ENCODE measurements at places on chromosomes 3 and 15.
A peak's percentile ranks its signal among the peaks of the same experiment; 100 is the strongest.

- DNase-seq: no peak
Measured at GRCh38 chr3:137769322-137770065, 5.4 kb downstream of the SOX14 start.

- peak; percentile 16 for DNase-seq
Measured at GRCh38 chr15:43792761-43793476, 799 bp downstream of the SERF2 start.

DNA sequence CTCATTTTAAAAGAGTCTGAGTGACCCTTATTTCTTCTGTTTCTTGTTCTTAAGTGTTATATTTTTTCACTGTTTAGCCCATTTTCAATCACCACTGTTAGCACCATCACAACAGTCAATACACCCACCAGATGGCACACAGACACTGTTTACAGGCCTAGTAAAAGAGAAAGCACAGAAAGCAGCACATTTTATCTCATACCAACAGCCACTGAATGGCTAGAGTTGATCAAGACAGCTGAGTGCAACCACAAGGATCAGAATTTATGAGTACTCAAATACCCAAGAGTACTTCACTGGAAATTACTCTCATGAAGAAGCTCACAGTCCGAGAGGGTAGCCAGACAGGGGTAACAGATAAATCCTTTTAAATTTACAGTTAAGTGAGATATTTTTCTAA is 127.0 kb downstream of the TFDP2 start:
- DNase-seq: peak; percentile 24

DNA sequence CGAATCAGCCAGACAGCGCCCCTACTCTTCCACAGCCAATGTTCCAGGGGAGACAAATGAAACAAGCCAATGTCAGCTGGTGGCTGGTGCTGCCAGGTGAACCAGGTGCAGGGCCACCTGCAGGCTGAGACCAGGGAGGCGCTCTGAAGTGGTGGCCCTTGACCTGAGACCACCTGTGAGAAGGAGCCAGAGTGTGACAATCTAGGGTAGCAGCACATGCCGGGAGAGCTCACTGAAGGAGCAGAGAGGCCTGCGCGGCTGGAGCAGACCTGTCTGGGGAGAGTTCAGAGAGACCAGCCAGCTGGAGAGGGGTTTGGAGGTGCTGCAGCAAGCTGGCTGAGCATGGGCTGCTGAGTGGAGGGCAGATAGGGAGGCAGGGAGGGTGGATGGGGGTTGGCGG is 693 bp upstream of the STAB1 start:
- DNase-seq: no peak

GRCh38 chr3:195247086-195247862 is 23.7 kb downstream of the XXYLT1 start:
- DNase-seq: no peak

DNA sequence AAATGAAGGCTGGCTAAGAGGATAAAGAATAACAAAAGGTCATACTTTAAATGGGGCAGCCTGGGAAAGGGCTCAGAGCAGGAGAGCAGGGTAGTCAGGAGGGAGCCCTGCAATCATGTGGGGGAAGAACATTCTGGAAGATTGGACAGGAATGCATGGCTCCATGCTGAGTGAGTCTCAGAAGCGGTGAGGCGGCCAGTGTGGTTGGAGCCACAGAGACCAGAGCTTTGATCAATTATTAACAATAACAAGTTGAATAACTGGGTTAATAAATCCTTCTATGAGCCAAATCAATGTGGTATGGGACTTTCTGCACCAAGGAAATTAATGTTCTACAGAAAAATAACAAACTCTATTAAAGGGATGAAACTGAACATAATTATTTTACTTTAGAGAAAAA is 57.9 kb upstream of the DCUN1D1 start:
- peak; percentile 84 for DNase-seq

DNA sequence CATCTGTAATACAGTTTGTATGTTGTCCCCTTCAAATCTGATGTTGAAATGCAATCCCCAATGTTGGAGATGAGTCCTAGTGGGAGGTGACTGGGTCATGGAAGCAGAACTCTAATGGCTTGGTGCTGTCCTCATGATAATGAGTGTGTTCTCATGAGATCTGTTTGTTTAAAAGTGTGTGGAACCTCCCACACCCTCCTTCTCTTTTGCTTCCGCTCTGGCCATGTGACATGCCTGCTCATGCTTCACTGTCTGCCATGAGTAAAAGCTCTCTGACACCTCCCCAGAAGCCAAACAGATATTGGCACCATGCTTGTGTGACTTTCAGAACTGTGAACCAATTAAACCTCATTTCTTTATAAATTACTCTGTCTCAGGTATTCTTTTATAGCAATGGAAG is 794.0 kb upstream of the CFAP20DC start:
- DNase-seq: no peak

DNA sequence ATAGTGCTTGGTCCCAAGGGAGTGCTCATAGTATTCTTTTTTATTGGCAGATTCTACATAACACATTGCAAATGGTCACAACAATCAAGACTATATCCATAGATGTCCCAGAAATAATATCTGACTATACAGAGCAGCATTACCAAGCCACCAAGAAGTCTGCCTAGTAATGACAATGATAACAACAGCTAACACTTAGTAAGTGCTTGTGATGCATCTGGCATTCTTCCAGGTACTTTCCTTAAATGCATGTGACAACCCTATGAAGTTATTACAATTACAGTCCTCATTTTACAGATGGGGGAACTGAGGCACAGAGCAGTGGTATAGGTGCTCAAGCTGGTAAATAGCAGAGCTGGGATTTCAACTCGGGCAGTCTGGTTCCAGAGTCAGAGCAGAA is 49.6 kb upstream of the ICE2 start:
- no peak for DNase-seq

- no peak for DNase-seq
Measured at GRCh38 chr3:72678867-72679266, 169.4 kb downstream of the SHQ1 start.

DNA sequence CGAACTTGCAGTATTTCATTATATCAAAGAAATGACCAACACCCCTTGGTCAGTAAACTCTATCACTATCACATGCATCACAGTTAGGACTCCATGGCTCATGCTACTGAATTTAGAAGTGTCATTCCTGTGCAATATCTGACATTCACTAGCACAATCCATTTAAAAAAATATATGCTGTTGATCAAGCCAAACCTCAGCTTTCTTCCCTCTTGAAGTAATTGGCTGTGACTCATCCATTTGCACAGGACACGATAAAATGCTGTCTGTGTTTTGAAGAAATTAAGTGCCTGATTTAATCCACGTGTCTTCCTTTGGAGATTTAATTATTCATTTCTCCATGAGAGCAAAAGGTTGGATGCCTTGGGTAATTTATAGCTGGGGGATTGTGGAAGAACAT is 38.9 kb downstream of the CPNE4 start:
- DNase-seq: no peak

GRCh38 chr3:29144807-29145206 is 136.1 kb upstream of the RBMS3 start:
- DNase-seq: no peak

- no peak for DNase-seq
Measured at GRCh38 chr3:132461544-132461943, 44.2 kb downstream of the DNAJC13 start.

- DNase-seq: no peak
Measured at GRCh38 chr3:197841789-197842188, 50.7 kb downstream of the LRCH3 start.

DNA sequence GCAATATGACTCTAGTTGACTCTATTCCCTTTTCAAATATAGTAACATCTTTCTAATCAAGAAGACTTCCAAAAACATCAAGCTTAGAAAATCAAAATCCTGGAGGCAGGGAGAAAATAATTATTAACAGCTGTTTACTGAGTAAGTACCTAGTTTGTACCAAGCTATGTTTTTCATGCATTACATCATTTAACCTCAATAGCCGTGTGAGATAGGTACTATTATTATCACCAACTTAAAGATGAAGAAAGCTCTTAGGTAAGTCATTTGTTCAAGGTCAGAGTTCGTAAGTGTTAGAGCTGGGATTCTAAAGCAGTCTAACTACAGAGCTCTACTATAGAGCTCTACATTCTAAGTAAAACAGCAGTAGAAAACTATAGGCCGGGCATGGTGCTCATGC is 41.6 kb downstream of the GSK3B start:
- DNase-seq: no peak

- no peak for DNase-seq
Measured at GRCh38 chr3:150094150-150094933, 123.6 kb upstream of the PFN2 start.

GRCh38 chr3:106880206-106880605 is 497.0 kb upstream of the CCDC54 start:
- no peak for DNase-seq

DNA sequence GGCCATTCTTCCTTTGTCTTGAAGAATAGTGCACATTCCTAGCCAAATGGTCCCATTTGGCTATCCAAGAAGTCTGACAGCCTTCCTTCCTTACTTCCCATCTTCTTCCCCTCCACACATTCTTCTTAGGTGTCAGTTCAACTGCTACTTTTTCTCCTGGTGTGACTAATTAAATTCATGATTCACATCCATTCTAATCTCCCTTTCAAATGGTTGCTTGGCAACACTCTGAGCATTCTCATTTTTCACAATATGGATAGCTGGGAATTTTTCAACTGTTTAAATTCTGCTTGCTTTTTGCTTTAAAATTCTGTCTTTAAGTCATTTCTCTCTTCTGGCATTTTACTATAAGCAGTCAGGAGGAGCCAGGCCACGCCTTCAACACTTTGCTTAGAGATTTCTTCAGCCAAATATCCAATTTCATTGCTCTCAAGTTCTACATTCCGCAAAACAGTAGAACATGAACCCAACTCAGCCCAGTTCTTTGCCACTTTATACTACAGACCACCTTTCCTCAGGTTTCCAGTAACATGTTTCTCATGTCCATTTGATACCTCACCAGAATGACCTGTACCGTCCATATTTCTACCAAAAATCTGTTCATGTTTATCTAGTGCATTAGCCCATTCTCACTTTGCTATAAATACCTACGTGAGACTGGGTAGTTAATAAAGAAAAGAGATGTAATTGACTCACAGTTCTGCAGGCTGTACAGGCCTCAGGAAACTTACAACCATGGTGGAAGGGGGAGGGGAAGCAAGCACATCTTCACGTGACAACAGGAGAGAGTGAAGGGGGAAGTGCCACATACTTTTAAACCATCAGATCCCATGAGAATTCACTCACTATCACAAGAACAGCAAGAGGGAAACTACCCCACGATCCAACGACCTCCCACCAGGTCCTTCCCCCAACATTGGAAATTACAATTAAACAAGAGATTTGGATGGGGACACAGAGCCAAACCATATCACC is 31.9 kb upstream of the MCF2L2 start:
- no peak for DNase-seq

GRCh38 chr15:63669074-63669473 is 71.9 kb downstream of the FBXL22 start:
- no peak for DNase-seq

- DNase-seq: no peak
Measured at GRCh38 chr15:90174140-90174875, 26.8 kb upstream of the SEMA4B start.

- no peak for DNase-seq
Measured at GRCh38 chr3:194268654-194269512, 82.2 kb downstream of the CPN2 start.

DNA sequence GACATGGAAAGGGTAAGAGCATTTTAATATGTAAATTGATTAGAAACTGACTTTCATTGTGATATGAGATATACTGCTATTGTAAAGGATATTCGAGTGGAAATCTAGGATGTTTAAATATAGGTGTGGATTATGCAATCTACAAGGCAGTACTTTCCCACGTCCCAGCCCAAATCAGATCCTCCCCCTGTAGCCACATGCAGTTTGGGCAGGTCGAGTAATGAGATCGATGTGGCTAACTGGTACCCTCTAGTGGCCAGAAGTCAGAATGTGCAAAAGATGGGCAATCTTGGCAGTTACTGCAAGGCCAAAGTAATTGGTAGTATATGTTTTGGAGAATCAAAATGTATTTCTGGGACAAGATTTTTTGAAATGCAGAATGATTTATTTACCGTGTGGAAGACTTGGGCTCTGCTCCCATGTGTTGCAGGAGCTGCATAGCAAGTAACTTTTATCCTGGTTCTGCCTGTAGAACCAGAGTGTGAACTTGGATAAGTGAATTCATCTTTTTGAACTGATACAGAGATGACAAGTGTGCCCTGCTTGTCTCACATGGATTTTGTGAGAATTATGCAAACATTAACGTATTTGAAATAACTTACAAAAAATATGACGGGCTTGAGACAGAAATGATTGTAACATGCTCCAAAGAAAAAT is 94.5 kb upstream of the ADAMTSL3 start:
- peak; percentile 57 for DNase-seq
